ENCODE measurements at places on chromosomes 7 and 10.

DNA sequence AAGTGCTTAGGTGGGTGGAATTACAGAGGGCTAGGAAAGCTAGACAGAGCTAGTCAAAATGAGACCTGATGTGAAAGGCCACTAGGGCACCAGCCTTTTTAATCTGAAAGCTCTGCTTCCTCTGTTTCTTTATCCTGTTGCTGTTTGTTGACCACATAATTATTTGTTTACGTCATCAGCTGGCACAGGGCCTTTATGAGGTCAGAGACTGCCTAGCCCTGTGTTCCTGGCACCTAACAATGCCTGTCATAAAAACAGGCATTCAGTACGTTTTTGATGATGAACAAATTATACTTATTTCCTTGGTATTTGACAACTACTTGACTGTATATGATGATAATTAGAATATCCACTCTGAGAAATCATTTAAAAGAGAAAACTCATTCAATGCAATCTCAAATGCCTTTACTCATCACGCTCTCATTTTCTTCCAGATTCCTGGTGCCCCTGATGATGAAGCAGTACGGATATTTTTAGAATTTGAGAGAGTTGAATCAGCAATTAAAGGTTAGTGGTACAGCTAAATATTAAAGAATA, 26.0 kb downstream of the RBM17 start:
- no peak for DNase-seq

DNA sequence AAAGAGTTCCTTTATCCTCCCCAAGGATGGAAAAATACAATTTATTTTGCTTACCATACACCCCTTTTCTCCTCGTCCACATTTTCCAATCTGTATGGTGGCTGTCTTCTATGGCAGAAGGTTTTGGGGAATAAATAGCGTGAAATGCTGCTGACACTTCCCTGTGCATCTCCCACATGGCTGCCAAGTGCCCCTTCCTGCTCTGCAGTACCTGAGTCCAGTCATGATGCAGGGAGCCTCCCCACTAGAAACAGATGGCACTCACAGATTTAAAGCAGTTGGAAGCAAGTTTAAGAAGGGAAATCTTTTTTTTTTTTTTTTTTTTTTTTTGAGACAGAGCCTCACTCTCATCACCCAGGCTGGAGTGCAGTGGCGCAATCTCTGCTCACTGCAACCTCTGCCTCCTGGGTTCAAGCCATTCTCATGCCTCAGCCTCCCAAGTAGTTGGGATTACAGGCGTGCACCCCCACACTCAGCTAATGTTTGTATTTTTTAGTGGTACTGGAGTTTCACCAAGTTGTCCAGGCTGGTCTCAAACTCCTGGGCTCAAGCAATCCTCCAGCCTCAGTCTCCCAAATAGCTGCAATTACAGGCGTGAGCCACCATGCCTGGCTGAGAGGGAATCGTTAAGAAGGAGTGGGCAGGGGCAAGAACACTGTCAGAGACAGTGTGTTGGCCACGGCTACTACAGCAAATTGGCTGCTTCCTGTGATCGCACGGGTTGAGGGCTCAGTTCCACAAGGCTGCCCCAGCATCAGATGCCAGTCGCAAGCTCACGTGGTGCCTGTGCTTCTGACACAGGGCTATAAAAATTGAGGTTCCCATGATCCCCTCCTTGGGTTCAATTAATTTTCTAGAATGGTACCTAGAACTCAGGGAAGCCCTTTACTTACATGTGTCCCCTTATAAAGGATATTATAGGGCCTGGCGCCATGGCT, 5.3 kb upstream of the PILRA start:
- no peak for DNase-seq

DNA sequence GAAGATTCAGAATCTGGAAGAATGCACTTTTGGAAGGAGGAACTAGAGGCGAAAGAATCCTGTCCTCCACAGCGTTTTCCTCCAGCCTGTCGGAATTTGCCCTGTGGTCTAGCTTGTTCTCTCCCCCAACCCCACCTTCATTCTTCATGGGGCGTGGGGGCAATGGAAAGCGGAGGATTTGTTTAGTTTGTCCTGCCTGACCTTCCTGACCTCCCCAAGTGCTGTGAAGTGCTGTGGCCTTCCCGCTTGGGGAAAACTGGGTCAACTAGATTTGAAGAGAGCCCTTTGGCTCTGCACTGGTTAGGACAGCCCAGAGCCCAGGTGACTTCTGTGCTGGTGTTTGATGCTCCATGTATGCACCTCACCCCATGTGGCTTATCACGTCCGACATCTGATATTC, 49.1 kb downstream of the GATA3 start:
- no peak for DNase-seq

DNA sequence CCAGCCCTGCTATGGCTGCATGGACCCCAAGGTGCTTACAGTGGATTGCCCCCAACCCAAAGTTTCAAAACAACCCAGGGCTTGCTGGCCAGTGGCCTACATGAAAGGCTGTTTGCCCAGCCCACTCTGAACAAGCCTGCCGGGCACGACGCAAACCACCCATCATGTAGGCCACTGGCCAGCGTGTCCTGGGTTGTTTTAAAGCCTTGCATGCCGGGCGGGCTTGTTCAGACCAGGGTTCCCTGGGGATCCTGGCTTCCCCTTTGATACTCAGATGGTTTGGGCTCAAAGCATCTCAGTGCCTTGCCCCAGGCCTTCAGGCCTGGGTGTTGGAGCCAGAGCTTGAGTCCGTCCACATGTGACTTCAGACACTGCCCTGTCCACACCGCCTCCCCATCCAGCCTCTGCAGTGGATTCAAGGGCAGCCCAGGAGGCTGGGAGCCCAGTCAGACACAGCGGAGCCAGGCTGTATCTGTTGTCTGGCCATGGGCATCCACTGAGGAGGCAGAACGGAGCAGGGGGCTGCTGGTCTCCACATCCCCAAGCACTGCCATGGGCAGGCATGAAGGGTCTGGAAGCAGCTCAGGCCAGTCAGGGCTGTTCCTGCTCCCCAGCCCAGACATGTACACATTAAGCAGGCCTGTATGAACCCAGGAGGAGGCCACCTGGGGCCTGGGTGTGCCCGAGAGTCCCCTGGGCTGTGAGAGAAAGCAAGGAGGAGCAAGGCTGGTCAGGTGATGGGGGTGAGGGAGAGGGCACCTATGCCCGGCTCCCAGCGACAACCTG, 4.0 kb upstream of the ADIRF start:
- no peak for DNase-seq

Data from DND-41 (cell line).